Activated CD4-positive, alpha-beta T cell treated with anti-CD3 and anti-CD28 coated beads for 24 hours (primary cell): ENCODE measurements at places on chromosomes 12 and 14.

DNA sequence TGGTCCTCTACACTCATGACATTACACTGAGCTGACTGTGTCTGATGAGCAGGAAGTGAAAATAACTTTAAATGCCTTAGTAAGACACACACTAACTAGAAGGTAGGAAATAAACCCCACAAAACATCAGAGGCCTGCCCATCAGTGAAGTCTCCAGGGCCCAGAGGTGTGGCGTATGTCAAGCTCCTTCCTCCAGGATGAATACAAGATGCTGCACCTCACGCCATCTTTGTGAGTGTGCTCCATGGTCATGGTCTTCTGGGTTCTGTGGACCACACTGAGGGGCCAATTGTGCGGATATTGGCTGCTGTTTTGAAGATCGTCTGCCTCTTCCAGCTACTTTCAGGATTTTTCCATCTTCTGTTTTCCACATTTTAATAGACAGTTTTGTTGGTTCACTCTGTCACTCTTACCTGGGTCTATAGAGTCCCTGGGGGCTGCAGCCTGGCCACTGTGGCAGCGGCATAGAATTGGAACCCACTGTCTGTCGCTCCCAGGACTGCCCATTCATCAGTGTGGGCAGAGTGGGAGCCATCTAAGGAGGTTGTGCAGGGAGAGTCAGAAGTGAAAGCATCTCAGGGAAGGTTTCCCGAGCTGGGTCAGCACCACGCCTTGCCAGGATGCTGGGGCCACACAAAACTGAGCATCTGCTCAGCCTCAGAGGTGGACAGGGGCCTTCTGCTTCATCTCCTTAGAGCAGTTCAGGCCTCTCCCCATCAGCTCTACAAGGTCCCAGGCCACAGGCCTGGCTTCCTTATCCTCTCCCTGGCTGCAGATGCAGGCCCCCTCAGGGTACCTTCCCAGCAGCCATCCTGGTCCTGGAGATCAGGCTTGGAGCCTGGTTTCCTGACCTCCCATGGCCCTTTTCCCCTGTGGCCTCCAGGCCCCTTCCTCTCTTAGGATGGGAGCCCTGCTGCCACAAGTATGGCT is 57.5 kb upstream of the C14orf180 start:
- no peak for DNase-seq

DNA sequence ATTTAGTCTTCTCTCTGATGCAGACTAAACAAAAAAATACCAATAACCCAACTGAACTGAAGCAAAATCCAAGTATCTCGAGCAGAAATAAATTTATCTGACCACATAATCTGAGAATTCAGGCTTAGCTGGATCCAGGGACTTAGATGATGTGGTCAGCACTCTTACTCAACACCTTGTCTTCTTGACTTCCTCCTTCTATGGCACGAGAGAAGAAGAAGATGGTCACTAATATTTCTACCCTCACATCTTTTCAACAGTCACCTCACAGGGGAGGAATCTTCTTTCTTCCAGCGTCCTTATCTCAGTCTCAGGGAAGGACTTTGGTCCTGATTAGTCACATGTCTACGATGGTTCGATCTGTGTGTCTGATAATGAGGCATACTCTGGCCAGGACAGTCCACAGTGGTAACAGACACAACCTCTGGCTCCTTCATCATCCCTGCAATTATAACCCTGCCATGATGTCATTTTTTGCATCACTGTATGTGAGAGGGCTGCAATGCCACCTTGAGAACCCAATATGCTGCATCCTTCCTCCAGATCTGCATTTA is 15.8 kb downstream of the RGS6 start:
- no peak for DNase-seq

- DNase-seq: no peak
These were observed 46.0 kb upstream of the PLBD1 start for GRCh38 chr12:14613718-14614117.

DNA sequence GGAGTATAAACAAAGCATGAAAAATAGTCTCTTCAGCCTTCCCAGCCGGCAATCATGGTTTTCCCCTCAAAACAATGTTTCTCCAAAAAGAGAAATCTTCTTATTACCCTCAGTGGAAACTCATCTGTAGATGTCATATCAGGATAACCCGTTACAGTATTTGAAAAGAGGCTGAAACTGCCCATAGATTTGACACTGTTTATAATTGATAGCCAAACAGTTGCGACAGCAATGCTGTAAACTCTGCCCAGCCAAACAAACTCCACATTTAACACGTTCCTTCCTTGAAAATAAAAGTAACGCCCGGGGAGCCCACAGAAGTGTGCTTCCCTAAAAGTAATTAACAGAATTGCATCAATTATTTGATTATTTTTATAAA is 201.3 kb upstream of the FOXN3 start:
- DNase-seq: no peak

DNA sequence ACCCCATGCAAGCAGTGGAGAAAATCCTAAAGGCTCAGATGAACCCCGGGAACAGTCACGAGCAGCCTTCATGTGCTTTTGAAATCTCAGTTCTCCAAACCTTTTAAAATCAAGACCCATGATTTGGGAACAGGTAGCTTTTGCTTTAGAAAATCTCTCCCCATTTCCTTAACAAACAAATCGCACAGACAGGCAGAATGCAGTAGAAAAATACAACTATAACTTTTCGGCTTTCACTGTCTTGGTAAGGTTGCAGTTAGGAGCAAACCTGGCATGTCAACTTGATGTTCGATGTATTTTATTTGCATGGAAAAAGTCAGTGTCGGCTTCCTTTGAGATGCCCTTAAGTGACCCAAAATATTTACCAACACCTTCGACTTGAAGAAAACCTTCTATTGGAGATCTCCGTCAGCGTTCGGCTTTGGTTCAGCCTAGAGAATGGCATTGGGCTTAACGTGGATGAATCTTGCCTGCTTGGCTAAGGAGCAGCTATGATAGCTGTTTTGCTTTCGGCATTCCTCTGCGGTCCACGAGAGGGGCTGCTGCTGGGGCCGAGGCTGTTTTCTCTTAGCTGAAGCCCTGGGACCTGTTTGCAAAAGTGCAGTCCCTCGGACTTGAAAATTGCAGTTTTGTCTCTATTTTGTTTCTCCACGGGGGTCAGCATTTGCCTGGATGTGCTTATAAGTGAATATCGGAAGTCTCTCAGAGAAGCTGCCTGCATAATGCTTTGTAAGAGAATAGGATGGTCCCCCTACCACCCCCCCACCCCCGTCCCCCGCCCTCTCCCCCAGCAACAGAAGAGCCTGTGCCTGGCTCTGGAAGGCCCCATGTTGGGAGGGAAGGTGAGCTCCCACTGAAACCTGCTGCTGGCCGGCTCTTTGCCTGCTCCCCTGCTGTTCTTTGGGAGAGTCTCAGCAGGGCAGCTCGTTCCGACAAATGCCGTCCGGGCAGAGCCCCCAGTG is 122.8 kb downstream of the AACS start:
- DNase-seq: no peak

- no peak for DNase-seq
These were observed 31.7 kb upstream of the INF2 start for GRCh38 chr14:104657563-104658324.

DNA sequence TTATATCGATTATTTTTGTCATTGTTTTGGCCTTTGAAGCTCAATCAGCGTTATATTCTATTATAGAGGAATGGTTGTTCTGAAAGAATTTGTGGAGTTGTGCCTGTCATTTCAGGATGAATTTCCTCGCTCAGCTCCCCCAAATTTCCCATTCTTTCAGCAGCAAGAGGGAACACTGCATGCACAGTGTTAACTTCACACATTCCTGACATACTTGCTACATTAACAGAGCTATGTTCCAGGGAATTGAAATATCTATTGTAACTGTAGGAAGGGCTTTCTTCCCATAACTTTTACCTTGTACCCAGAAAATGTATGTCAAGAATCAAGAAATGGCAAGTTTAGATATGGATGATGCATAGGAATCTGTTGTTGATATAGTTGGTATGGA is 379.0 kb downstream of the LRIG3 start:
- DNase-seq: no peak

GRCh38 chr14:103100281-103101121 is 6.0 kb downstream of the EXOC3L4 start:
- DNase-seq: no peak

DNA sequence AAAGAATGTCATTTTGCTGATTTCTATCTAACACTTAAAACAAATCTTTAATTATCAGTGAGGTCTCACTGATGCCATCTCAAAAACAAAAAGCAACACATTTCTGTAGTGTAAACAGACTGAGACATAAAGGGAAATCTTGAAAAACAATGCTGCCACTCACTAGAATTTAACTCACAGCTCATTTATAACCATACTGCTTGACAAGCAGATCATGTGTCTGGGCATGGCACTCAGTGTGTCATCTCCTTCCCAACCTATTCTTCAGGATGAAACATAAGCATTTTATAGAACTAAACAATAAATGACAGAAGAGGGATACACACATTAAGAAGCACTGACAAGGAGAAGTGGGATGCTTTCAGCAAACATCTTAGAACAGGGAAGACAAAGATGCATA is 22.4 kb downstream of the ATF7 start:
- no peak for DNase-seq

GRCh38 chr12:103505371-103506236 is 9.8 kb upstream of the C12orf42 start:
- DNase-seq: peak; percentile 28

- DNase-seq: no peak
These were observed 92.5 kb downstream of the FBXL14 start for GRCh38 chr12:1501695-1502378.

DNA sequence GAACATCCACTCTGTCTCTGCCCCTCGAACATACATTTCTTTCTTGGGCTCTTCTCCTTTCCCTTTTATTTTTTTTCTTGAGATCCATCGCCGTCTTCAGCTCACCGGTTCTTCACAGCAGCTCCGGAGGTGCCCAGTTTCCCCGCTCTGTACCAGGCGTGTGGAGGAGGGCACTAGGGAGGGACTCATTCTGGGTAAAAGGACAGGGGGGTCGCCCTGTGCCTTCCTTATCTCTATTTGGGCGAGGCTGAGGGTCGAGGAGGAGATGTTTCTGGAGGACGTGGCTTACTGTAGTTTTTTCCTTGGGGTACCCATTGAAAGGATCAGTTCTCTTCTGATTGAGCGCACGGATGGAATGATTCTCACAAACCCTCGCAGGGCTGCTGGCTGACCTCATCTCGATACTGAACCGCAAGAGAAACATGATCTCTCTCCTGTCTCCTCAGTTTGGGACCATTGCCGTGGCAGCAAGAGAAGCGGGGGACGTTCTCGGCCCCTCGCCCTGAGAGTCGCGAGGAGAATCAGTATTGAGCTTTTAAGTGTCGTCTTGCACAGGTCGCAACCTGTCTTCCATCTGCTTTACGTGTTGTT is 386 bp downstream of the LIN52 start:
- peak; percentile 1 for DNase-seq

DNA sequence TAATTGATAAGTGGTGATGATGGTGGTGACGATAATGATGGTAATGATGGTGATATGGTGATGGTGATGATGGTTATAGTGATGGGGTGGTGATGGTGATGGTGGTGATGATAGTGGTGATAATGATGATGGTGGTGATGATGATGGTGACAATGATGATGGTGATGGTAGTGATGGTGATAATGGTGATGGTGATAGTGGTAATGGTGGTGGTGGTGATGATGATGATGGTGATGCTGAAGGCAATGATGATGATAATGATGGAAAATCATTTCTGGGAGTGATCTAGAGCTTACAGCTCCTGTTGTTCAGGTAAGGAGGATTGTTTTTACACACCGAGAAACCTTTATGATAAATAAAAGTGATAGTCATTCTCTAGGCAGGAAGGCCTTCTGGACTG is 33.9 kb downstream of the CCDC63 start:
- DNase-seq: no peak

- DNase-seq: no peak
These were observed 40.9 kb downstream of the CDK17 start for GRCh38 chr12:96359328-96359727.

- no peak for DNase-seq
These were observed 79.4 kb downstream of the TMTC2 start for GRCh38 chr12:82765971-82766705.

GRCh38 chr14:55389330-55389729 is 22.3 kb downstream of the ATG14 start:
- DNase-seq: no peak

GRCh38 chr14:51284241-51284640 is 44.2 kb downstream of the TMX1 start:
- DNase-seq: no peak

DNA sequence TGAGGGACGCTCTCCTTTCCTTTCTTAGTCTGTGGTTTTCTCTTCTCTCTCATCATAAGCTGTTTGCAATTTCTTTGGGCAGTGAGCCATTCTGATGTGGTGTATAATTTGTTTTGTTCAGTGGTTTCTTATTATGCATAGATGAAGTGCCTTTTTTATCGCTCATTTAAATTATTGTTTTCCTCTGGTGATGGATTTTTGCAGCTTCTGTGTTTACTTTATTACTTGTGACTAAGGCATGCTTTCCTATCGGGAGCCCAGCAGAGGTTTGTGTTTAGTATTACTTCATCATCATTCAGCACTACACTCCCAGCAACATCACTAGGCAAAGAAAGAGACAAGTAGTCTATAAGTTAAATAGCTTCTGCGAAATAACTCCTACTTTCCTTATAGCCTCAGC is 586.6 kb upstream of the NOVA1 start:
- DNase-seq: no peak
